Iris pigment epithelial cell (primary cell): ENCODE measurements at places on chromosomes 4 and X.

DNA sequence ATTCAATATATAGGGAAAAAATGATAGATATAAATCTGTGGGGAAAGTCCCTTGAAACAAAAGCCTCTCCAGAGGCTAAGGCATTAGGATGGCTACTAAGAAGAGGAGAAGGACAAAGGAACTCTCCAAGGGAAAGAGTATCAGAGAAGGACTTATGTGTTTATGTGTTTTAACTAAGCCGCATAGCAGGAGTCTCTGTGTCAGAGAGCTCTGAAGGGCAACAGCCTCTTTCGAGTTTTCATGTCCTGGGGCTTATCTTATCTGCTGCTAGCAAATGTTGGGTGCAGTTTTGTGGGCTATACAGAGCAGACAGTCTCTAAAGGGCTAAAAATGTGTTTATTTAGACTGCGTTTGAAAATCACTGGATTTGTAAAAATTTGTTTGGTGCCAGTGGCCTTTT lies 1145.6 kb upstream of the DIAPH2 start:
- DNase-seq: no peak

DNA sequence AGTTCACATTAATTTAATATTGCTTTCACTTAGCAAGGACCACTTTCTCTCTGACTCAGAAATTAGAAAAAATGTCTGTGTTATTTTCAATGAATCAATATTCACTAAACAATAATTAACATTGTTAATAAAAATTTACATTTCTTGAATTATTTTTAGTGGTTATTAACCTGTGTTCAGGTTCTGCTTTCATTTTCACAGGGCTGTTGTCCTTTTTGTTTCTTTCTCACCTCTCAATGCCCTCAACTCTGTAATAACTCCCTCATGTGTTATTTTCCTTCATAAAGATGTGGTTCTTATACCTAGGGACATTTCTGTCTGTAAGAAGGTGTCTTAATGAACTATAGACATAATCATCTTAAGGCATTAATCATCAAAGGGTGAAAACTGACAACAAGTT lies 43.1 kb upstream of the PRR27 start:
- no peak for DNase-seq

DNA sequence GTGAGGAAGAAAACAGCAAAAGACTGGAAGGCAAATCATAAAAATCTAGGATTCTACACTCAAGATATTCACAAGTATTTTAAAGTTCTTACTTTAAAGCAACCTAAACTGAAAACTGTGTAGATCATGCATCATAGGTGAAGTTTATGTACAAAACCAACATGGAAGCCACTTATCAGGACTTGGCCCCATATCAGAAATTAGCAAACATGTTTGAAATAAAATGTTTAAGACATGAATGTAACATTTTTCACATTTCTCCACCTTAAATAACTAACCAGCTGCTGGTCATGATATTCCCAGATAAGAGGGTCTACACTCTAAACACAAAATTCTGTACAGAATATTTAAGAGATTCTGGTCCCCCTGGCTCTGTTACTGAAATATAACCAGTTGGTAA lies 38.5 kb downstream of the APBB2 start:
- DNase-seq: peak; percentile 36

DNA sequence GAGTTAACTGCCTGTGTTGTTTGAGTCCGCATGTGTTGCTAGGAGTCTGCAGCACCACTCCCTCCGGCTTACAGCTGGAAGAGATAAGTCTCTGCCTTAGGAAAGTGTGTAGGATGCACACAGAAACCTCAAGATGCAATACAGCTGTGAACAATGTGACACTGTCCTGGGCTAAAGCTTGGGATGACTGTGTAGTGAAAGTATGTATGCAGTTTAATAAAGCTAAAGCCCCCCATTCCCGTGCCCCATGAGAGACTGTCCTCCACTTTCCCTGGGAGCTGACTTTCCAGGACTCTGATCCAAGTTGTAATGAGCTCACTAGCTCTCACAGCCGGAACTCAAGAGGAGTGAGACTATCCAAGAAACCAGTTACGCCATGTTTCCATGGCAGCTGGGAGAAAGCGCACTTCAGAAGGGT lies 156.6 kb upstream of the FTHL17 start:
- peak; percentile 15 for DNase-seq

DNA sequence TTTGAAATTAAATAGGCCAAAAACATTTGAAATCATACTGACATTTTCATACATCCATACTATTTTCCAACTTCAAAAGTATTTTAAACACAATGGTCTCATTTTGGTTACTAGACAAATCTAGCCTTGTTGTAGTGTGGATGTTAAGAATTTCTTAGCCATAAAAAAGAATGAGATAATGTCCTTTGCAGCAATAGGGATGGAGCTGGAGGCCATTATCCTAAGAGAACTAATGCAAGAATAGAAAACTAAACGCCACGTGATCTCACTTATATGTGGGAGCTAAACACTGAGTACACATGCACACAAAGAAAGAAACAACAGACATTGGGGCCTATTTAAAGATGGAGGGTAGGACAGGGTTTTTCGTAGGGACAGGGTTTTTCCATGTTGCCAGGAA lies 153.8 kb downstream of the CCSER1 start:
- DNase-seq: no peak

DNA sequence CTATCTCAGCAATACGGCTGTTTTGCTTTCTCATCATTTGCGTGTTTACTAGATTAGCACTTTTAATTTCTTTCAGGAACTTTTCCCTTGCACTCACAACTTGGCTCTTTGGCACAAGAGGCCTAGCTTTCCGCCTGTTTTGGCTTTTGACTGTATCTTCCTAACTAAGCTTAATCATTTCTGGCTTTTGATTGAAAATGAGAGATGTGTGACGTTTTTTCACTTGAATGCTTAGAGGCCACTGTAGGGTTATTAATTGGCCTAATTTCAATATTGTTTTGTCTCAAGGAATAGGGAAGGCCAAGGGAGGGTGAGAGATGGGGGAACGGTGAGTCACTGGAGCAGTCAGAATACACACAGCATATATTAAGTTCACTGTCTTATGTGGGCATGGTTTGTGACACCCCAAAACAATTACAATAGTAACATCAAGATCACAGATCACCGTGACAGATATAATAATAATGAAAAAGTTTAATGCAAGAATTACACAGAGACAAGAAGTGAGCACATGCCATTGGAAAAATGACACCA lies 27.3 kb downstream of the MND1 start:
- DNase-seq: no peak

DNA sequence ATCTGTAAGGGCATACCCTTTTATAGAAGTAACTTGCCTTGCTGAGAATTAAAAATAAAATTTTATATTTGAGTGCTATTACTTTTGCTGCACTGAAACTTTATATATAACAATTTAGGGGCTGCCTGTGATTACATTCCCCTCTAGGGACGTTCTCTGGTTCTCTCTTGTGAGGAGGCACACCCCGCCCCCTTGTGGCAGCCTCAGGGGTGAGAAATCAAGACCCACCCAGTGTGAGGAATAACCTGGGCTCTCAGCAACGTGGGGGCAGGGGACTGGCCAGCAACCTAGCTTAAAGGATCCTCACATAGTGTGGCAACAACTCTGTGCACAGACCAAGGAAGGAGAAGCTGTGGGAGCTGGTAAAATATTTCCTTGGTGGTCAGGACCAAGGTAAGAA lies 43.7 kb downstream of the MAGEA9 start:
- no peak for DNase-seq

GRCh38 chr4:184765473-184766340 lies 31.8 kb upstream of the CENPU start:
- no peak for DNase-seq

DNA sequence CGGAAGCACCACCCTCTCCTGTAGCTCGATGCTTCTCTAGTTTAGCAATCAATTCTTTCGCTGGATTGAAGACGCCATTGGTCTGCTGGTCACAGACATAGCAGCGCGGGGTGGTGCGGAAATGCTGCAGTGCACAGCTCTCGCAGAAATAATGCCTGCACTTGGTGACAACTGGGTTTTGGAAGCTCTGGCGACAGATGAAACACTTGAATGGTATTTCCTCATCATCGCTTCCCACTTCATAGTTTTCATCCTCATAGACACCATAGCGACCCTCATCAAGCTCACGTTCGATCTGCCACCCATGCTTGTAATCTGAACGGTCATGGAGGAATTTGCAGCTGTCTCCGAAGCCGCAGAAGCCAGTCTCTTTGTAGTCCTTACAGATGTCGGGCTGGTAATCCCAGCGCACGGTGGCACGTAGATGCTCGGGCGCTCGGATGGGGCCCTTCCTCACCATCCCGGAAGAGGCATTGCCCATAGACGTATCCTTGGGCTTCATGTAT lies 854 bp downstream of the RNF113A start:
- DNase-seq: peak; percentile 22

- no peak for DNase-seq
Measured at GRCh38 chr4:181756451-181757095, 486.6 kb upstream of the TENM3 start.

DNA sequence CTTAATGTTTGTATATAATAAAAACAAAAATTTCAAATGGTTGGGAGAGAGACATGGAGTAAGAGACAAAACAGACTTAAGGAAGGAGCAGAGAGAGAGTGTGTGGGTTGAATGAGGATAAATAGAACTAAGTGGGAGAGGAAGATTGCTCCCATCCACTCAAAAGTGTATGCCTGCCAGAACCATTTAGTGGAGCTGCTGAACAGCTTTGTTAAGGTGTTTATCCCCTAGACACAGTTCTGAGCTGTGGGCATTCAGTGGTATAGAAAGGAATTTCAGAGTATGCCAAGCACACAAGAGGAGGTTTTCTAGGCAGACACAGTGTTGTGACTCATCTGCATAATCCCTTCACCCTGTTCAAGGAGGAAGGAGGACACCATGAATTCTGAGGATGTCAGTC lies 508.6 kb upstream of the EPHA5 start:
- DNase-seq: peak; percentile 23

DNA sequence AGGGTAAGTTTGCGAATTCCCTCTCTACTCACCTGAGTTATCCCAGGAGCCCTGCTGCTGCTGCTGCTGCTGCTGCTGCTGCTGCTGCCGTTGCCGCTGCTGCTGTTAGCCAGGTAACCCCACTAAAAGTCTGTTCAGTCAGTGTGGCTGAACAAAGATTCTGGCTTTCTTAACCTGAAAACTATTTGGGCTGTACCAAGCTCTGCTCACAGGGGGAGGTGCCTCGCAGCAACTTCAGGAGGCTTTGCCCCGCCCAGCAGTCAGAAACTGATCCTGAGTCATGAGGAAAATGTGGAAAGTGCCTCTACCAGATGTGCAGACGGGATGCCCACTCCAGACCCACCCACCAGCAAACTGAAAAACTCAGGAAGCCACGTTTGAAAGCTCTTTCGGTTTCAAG lies at the start of gene CAPN6:
CAPN6 (minus strand) TSS at position 145 of the 400 bp plus-strand sequence. CDS start 6,547 bp downstream, outside the sequence.
- DNase-seq: peak; percentile 12
